ENCODE measurements at places on chromosomes 4 and X.

- DNase-seq: no peak
Measured at GRCh38 chrX:13649838-13650237, 3.1 kb upstream of the TCEANC start.

DNA sequence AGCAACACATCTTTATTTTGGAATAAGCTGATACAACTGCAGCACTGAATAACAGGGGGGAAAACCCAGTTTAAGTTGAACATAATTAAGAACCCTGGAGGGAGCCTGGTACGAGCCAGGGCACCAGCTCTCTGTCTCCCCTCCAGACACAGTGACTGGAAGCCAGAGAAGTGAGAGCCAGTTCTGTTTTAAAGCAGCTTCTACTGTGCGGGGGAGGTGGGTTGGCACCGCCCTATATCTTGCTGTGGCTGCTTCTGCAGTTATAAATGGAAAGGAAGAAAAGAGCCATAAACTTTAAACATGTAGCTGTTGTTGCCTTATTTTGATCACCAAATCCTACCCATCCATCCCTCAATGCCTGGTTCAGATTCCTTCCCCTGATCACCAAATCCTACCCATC lies 207.9 kb upstream of the ANXA3 start:
- DNase-seq: no peak

- no peak for DNase-seq
Measured at GRCh38 chr4:187128976-187129375, 405.3 kb upstream of the FAT1 start.

GRCh38 chr4:687971-688853 lies 739 bp downstream of the SLC49A3 start:
- DNase-seq: no peak

DNA sequence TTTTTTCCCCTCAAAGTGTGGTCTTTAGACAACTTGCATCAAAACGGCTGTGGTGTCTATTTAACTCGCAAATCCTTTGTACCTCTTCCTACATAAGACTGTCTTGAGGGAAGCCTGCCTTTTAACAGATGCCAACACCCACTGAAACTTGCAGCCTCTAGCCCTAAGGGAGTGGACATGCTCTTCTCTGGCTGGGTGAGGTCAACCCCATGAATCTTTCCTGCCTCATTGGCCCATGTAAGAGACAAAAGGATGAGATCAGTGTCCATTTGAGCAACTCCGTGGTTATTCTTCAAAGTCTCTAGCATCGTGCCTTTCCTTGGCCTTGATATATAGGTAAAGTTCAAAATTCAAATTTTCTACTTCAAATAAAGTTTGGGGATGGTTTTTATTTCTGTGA lies 134.7 kb downstream of the SHROOM3 start:
- no peak for DNase-seq

DNA sequence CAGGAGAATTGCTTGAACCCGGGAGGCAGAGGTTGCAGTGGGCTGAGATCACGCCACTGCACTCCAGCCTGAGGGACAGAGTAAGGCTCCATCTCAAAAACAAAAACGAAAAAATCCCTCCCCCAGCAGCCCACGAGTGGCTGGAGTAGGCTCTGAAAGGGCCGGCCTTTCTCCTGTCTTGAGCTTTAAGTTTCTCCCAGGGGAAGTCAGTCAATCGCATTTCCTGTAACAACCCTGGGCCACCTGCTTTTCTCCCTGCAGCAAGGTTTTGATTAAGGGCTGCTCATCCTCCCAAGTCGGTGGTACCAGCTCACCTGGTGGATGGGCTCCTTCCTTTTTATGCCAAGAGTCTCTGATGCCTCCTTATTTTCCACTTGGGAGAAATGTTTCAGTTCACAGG lies 2.0 kb upstream of the NYX start:
- DNase-seq: no peak

DNA sequence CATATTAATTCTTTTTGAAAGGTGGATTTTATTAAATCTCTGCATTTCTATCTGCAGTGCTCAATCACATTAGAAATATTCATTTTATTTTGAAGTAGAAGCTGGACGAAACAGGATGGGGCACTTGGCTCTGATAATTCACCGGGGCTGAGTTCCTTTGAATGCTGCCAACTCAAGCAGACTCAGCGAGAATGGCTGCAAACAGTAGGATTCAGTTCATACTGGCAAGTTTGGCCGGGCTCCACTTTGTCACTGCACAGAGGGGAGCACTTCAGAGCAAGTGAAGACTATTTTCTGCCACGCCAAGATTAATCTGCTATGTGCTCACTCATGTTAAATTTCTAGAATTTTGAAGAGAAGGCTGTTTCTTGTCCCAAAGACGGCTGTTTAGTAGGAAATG lies 30.7 kb upstream of the KLHL8 start:
- DNase-seq: no peak

- no peak for DNase-seq
Measured at GRCh38 chr4:112940336-112940735, 109.1 kb upstream of the ANK2 start.

GRCh38 chrX:122238801-122239200 lies 945.3 kb upstream of the GRIA3 start:
- no peak for DNase-seq

DNA sequence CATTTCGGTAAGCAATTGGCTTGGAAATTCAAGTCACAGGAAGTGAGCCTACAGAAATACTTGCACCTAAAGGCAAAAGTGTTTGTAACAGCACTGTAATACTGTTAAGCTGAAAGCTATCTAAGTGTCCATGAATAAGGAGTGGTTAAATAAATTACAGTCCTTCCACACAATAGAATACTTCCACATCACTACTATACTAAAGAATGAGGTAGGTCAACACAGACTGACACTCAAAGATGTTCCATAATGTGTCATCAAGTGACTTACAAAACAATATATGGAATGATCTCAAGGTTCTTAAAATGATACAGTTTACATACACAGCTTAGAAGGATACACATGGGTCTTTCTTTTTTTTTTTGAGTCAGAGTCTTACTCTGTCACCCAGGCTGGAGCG lies 27.0 kb downstream of the SLC10A6 start:
- DNase-seq: no peak

GRCh38 chr4:156934259-156934635 lies 37.4 kb downstream of the PDGFC start:
- DNase-seq: no peak

DNA sequence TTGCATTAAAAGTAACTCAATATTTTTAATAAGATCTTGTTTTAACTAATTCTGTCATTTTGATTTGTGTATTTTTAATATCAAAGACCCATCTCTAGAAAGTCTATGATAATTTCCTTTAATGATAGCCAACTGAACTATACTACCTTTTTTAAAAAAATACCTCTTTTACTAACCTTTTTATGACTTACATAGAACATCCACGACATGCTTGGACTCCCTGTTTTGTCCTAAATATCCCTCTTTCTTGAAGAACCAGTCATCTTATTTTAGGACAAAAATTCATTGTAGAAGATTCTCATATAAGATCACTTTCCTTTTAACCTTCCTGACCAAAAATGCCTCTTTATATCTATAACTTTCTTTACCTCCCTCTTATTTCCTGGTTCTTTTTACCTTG lies 76.8 kb upstream of the GC start:
- no peak for DNase-seq

DNA sequence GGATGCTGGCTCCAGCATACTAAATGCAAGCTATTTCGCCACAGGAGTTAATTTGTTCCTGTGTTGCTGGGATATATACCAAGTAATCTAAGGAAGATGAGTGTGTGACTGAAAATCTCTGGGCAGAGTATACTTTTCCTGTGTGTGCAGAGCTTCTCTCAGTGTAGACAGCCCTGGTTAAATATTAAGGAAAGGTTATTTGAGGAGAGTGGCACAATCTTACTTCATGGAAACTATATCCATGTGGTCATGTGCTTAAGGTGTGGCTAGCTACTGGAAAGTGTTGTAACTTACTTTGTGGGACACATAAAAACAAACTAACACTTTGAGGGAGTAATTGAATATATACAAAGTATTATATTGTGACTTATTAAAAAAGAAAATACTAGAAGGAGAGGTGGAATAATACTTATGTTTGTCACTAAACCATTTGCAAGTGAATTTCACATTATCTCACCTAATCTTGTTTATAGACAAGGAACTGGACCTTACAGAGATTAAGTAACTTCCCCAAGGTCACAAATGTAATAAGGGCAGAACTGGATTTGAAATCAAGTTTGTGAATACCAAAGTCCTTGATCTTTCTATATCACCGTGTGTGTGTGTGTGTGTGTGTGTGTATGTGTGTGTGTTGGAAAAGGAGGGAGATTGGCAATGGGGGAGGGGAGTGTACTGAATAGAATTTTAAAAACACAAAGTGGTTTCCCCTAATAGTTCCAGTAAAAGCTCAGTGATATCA lies 408.2 kb upstream of the NR3C2 start:
- DNase-seq: no peak

DNA sequence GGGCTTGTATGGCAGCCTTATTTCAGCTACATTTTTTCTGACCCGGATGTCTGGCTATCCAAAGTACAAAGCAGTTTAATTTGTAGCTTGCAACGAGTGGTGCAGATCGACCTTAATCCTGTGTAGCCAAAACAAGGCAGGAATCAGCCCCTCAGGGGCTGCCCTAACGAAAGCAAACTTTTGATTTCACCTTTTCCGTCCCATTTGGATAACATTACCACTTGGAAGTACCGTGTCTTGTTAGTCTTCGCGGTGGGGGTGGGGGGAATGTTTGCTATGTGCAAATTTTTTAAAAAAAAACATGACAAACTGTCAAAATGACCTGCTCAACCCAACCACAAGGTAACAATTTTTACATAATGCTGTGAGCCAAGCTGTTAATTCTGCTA lies 766 bp upstream of the DNAJB14 start:
- DNase-seq: no peak

DNA sequence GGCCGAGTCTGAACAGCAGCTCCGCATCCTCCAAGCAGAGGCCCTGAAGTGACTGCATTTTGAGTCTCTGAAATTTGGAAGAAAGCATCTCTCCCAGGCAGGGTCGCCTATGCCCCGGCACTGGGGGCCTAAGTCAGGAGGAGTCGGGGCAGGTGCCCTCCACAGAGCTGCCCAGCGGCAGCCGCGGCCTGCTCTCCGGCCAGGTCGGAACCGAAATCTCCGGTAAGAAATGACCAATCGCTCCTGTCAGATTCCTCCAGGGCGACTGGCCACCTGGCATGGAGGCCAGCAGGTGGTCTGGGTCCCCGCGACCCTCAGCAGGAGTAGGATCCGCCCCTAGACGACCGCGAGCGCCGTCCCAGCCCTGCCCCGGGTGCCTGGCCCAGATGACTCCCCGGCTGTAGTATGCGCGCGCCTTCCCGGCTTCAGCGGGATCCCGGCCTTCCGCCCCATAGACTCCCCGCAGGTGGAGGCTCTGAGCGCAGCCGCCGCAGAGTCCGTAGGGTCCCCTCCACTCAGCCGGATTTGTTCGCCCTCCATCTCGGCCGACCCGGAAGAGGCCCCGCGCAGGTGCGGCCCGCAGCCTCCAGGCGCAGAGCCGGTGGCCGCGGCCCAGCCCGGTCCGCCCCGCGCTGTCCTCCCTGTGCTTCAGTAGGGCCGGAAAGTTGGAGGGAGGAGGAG lies 1.5 kb downstream of the NKX1-1 start:
- DNase-seq: no peak

DNA sequence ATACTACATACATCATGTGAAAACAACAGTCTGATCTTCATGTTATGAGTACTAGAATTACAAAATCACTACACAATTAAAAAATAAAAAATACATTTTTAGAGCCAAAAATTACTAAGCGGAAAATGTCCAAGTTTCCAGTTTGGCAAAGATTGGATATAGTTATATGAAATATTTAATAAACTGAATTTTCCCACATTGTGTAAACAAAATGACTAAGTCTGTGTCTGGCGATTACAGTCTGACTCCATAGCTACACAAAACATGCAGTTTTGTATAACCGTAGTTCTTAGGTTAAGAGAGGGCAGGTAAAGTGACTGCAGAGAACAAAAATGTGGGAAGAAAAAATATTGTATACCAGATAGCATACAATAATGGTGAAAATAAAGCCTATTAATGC lies 59.2 kb upstream of the TMEM47 start:
- no peak for DNase-seq

GRCh38 chr4:48815483-48815882 lies 15.4 kb upstream of the OCIAD1 start:
- DNase-seq: no peak

- DNase-seq: no peak
Measured at GRCh38 chrX:47507153-47507867, 24.3 kb upstream of the ZNF41 start.

DNA sequence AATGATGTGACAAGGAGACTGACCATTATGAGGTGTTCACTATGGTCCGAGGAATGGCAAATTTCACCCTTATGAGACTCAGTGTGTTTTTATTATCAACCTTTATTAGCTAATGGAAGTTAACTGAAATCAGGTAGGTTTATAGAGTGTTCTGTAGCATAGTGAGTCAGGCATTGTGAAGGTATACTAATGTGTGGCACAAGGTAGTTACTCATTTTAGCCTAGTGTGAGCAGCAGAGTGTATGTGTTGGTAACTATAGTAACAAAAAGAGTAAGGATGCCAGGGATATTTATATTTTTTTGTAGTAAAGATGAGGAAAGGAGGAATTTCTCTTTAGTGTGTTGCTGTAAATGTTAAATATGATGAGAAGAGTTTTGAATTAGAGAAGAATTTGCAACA lies 12.0 kb downstream of the PDLIM5 start:
- DNase-seq: no peak

GRCh38 chr4:74202062-74202586 lies 44.2 kb downstream of the MTHFD2L start:
- no peak for DNase-seq

GRCh38 chr4:8329560-8329858 lies 60.0 kb downstream of the HTRA3 start:
- DNase-seq: no peak

GRCh38 chrX:70656304-70656703 lies 211.7 kb downstream of the DLG3 start:
- peak; percentile 18 for DNase-seq

DNA sequence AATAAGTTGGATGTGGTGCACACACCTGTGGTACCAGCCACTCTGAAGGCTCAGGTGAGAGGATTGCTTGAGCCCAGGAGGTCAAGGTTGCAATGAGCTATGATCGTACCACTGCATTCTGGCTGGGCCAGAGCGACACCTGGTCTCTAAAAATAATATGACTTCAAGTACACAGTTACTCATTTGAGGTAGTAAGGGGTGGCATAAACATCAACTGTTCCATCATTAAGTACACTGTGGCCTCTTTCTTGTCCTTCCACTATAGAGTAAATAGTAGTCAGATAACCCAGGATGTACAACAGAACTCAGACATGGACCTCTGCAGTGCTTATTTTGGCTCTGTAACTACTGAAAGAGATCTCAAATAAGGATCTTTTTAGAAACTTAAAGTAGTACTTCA lies 10.6 kb downstream of the FAM9B start:
- DNase-seq: no peak
